ENCODE measurements at places on chromosomes 3 and 15.

DNA sequence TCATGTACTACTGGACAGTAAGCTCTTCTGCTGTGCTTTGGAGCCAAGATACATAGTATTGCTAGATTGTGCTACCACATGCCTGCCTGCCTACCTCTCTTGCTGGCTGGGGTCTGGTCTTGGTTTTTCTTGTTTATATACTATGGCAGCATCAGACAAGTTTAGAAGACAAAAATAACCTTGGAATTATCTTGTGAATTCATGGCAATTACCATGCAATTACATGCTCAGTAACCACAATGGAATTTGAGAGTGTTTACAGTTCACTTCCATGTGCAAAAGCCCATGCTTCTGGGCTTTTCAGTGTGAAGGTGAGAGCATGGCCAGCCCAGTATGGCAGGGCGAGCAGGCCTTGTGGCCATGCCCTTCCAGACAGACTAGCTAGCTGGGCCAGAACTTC is 48.0 kb upstream of the C15orf61 start:
- DNase-seq: no peak

- DNase-seq: no peak
Measured at GRCh38 chr3:38142959-38143358, 4.5 kb downstream of the MYD88 start.

DNA sequence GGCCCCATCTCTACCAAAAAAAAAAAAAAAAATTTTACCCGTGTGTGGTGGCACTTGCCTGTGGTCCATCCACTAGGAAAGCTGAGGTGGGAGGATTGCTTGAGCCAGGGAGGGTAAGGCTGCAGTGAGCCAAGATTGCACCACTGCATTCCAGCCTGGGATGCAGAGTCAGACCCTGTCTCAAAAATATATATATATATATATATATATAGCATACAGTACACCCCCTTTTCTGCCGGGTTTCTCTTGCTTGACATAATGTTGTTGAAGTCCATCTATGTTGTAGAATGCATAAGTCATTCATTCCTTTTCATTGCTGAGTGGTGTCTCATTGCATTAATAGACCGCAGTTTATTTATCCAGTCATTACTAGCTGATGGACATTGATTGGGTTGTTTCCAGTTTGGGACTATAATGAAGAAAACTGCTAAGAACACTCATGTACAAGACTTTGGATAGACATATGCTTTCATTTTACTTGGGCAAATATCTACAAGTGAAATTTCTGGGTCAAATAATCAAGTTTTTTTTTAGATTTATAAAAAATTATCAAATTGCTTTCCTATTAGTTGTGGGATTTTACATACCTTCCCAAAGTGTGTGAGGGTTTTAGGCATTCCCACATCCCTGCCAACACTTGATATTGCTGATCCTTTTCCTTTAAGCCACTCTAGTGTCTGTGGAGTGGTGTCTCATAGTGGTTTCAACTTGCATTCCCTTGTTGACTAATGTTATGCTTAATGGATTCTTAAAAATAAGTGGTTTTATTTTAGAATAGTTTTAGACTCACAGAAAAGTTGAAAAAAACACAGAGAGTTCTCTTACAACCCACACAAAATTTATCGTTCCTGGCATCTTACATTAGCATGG is 2.1 kb upstream of the PRR20G start:
- no peak for DNase-seq

- DNase-seq: no peak
Measured at GRCh38 chr3:66021731-66022131, 17.0 kb downstream of the MAGI1 start.

DNA sequence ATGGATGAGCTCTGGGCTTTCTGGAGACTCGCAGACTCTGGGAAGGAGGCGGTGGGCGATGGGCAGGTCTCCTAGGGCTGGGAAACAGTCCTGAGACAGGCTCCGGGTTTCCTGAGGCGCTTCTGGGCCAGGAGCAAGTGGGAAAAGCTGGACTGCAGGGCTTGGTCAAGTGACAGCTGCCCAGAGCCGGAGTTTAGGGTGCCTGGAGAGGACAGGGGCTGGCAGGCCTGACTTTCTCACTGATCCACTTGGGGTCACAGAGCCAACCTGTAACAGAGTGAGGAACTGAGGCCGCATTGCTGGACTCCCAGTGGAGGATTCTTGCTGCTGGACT is 107.9 kb downstream of the APBA2 start:
- DNase-seq: no peak

DNA sequence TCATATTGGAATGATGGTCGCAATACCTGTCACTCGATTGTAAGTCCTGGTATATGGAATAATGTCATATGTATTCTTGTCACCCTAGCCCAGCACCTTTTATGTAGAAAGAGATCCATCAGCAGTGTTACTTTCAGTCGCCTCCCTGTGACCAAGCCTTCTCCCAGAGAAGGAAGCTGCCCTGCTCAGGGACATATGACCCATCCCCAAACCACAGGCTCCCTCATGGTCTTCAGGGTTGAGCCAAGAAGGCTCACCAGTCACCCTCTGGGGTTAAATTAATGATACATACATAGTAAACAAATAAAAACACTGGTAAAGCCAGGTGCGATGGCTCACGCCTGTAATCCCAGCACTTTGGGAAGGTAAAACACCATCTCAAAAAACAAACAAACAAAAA is 4.6 kb upstream of the MFGE8 start:
- DNase-seq: no peak
